Cardiac fibroblast (primary cell): ENCODE measurements at places on chromosomes 12 and 14.

- DNase-seq: no peak
Measured at GRCh38 chr12:12051668-12052067, 19.1 kb upstream of the BCL2L14 start.

GRCh38 chr12:28114488-28114887 lies 75.8 kb upstream of the CCDC91 start:
- no peak for DNase-seq

- peak; percentile 59 for DNase-seq
Measured at GRCh38 chr14:35821564-35822411, 4.3 kb upstream of the BRMS1L start.

DNA sequence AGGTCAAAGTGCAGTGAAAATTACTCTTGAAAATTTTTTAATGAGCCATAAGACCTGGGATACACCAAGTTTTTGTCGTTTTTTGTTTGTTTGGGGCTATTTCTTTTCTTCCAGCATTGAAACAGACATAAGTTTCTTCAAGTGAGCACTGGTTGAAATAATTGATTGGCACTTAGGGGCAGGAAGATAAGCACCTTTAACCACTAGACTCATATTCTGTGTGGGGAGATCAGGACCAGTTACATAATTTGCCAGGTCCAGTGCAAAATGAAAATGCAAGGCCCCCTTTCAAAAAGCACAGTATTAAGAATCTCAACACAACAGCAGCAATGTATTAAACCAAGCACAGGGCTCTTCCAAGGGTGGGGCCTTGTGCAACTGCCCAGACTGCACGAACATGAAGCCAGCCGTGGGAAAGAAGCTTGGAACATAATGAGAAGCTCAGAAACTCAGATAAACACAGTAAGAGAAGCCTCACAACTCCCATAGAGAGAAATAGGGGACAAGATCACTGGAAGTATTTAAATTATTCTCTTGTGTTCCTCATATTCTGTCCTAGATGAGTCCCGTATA lies 3.2 kb upstream of the TCP11L2 start:
- peak; percentile 29 for DNase-seq

GRCh38 chr12:53999559-54000115 lies 324 bp upstream of the HOXC9 start:
- no peak for DNase-seq

- no peak for DNase-seq
Measured at GRCh38 chr12:52296572-52297215, 5.4 kb upstream of the KRT81 start.

DNA sequence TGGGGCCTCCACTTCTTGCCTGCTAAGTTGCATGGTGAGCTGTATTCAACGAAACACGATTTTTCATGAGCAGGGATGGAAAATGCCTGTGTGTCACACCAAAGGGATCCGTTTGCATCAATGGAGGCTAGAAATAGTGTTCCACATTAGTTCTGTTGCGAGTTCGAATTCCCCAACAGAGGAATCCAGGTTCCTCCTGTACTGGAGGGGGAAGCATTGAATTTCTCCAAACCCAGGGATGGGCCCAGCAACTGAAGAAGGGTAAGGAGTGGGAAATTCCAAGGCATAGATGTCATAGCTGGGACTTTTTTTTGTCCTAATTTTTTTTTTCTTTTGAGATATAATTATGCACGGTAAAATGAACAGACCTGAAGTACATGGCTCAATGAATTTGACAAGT lies 336.2 kb downstream of the DPF3 start:
- DNase-seq: no peak

DNA sequence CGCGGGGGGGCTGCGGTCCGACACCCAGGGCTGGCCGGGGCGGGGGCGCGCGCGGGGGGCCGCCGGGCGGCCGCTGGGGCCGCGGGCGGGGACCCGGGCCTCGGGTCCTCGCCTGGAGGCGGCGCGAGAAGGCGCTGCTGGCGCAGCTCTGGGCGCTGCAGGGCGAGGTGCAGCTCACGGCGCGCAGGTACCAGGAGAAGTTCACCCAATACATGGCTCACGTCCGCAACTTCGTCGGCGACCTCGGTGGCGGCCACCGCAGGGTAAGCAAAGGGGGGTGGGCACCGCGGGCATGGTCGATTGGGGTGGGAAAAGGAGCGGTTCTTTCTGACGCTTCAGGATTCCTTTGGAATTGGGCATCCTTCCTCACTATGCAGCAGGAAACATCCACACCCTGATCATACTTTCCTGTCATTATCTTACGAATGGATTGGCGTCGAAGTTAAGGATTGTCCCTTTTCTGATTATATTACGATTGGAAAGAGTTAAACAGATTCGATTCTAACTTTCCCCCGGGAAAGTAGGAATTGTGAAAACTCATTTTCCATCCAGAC lies 798 bp downstream of the PDZRN4 start:
- DNase-seq: no peak

GRCh38 chr14:36346052-36346451 lies 25.6 kb upstream of the MBIP start:
- no peak for DNase-seq

DNA sequence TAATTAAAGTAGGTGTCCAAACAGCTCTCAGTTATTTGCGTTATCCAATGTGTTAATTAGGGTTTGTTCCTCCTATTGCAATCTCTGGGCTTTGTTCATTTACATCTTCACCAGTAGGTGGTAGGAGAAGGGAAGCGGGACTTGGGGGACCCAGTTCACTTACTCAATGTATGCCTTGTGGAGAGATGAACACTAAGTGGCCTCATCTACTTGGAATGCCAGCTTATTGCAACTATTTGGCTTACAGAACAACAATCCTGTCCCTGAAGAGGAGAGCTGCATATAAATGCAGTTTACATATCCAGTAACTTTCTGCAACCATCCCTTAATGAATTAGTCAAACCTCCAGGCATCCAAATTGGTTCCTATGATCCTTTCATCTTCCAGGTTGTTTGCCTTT lies 417.1 kb upstream of the CCDC196 start:
- no peak for DNase-seq

DNA sequence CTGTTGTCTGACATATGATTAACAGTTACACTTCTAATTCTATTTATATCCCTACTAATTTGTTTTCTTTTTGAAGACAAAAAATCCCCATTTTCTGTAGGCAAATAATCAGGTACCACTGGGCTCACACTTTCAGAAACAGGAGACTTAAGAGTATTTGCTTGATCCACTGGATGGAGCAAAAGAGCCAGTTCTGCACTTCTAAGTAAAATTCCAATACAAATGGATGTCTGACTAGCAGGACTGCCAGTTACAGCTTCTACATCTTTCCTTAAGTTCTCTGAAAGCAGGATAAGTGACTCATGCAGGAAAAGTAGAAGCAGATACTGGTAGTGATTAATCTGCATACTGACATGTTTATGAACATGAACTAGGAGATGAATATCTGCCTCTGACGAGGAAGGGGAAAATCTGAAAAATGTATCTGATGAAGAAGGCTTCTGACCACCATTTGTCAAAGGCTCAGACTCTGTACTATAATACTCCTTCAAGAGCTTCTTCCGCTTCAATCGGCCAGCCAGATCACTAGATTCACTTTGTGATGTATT lies 73.8 kb upstream of the ANKS1B start:
- peak; percentile 84 for DNase-seq

- DNase-seq: no peak
Measured at GRCh38 chr12:84128117-84128991, 784.2 kb downstream of the SLC6A15 start.
